ENCODE measurements at places on chromosomes 7 and 10.
A peak's percentile ranks its signal among the peaks of the same experiment; 100 is the strongest.

DNA sequence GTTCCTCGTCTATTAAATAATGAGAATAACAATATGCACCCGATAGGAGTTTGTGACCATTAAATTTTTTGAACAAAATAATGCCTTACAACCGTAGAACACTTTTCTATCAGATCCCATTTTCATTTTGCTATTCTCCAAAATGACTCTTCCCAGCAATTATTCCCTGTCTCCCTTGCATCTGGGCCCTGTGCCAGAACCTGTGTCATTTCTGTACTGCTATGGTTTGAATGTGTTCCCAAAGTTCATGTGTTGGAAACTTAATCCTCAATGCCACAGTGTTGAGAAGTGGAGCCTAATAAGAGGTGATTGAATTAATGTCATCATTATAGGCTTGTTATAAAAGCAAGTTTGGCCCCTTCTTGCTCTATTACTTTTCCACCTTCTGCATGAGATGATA is 33.2 kb upstream of the SMNDC1 start:
- DNase-seq, result peak; percentile 77

GRCh38 chr10:104096692-104097091 is 11.0 kb upstream of the COL17A1 start:
- DNase-seq, result no peak

GRCh38 chr10:5442990-5443370 is 30.6 kb downstream of the NET1 start:
- DNase-seq, result no peak

- no peak for DNase-seq
Observed at GRCh38 chr7:22618528-22618927, 108.5 kb upstream of the IL6 start.

DNA sequence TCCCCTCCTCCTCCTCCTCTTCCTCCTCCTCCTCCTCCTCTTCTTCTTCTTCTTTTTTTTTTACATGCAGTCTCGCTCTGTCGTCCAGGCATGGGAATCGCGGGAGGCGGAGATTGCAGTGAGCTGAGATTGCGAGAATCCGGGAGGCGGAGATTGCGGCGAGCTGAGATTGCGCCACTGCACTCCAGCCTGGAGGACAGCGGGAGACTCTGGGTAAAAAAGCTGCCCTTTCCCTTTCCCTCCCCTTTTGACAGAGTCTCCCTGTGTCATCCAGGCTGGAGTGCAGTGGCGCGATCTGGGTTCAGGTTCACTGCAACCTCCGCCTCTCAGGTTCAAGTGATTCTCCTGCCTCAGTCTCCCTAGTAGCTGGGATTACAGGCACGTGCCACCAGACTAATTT is 168.1 kb upstream of the MALRD1 start:
- no peak for DNase-seq

- DNase-seq, result no peak
Observed at GRCh38 chr10:31390804-31391203, 71.8 kb downstream of the ZEB1 start.

DNA sequence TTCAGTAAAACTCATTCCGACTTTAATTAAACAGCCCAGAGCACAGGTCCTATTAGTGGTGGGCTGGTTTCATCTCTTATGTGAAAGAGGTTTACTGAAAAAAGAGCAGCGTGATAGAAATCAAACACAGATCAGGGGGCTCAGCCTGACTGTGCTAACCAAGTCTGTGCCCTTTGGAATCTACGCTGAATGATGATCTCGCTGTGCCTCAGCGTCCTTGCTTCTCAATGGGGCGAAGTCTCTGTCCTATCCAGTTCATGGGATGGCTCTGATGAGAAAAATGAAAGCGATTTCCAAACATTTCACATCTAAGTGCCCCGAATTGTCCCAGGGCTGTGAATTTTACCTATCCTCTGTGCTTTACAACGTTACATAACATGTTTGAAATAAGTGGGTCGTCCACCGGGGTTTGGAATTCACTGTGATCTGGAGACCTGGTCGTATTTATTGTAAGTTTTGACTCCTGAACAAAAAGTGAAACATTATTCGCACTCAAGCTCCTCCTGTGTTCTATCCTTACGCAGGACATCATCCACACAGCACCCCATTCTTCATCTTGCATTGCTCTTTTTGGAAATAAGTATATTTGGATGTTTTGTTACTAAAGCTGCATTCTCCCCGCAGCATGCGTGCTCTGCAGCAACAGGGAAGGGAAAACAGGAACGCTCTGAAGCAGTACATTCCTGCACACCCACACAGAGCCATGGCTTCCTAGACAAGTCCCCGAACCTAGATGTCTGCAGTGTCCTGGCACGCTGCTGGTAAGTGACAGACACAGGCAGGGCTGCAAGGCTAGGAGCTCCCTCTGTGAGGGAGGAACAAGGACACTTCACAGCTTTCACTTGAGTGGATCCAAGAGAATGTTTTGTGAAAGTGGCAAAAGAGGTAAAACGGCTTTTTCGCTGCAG is 83.5 kb downstream of the SLC37A3 start:
- no peak for DNase-seq

- DNase-seq, result peak; percentile 68
Observed at GRCh38 chr7:6576024-6576866, 1.0 kb upstream of the ZDHHC4 start.

DNA sequence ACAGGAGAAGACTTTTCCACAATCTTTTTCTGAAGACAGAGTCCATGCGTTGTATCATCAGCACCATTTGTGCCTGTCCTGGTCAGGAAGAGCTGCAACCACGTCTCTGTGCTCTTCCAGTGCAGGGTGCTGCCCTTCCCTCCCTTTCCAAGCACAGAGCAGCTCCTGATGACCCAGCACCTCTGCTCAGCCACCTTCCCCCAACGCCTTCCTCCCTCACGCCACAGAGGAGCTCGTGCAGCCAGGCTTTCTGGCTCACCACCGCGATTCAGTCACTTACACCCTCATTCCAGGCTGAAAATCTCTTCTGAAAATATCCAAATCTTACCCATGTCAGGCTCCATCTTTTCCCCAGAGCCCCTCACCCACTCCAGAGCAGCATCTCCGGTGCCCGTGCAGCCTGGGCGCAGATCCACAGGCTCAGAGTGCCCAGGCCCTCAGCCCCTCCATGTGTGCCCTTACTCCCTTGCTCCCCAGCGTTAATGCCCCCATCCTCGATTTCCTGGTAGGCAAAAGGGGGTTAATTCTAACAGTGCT is 181.5 kb downstream of the DIP2C start:
- DNase-seq, result no peak

DNA sequence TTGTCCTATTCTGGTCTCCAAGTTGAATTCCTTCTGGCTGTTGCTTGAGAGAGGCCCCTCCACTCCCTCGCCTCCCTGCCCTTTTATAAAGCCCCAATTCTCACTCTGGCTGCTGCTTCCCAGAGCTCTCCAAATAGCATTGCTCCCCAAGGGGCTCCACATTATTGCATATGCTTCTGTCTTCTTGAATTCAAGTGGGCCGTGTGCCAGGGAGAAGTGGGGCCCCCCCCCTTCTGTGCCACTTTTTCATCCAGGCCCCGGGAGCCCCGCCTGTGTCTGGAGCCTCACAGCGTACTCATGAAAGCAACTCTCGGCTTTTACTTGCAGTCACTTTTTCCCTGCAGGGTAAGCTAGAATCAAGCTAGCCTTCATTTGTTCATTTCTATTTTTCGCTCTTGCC is 265.1 kb downstream of the CCSER2 start:
- DNase-seq, result no peak

- DNase-seq, result no peak
Observed at GRCh38 chr7:130993671-130994365, 259.8 kb upstream of the KLF14 start.

DNA sequence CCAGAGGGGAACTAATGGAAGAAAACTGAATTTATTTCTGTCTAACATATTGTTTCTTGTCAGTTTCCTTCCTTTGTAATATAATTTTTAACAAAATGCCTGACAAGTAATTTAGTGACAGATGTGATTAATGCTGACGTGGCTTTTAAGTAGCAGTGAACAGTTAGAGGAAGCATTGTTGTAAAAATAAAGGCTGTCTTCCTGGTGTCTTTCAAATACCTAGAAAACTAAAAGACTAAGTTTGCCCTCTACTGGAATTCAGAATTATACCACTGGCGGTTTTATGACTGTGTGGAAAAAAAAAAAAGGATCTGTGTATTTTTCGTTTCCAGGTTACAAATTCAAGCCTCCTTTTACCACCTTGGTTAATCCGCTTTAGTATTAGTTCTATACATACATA is 217.1 kb upstream of the DPP6 start:
- DNase-seq, result no peak

DNA sequence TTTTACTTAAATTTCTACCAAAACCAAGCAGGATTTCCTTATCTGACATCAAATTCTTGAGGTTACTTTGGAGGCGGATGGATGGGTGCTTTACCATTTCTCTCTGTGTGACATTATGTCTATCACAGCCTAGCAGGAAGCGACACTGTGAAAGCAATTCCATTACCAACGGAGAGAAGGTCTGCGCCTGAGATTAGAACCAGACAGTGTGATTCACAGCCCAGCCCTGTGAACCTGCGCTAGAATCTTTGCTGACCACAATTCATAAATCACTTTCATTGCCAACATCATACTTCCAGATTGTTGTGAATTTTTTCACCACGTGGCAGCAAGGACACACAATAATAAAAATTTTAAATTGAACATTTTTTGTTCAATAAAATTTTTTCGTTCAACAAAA is 126.5 kb downstream of the CUBN start:
- peak; percentile 91 for DNase-seq

DNA sequence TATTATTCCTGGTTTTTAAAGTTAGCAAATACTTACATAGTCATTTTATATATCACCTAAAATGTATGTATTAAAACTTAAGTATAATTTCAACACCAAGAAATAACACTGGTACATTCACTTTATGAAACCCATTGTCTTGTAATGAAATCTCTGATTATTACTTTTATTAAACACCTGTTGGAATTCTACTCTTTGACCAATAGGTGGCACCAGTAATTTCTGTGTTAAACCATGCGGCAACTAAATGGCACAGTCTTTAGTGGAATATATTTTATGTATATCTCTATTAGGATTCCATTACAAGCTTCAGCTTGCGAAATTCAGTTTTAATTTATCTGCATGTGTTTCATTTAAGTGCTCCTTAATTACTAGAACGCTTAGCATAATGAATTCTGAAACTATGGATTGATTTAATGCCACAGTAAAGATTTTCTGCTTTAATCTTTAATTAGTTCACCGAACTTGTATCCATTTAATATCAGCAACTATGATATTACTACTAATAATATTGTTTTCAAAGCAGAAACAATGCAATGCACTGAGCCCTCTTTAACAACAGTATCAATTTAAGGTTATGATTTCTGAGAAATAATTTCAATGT is 181.3 kb downstream of the MAGI2 start:
- DNase-seq, result peak; percentile 70

DNA sequence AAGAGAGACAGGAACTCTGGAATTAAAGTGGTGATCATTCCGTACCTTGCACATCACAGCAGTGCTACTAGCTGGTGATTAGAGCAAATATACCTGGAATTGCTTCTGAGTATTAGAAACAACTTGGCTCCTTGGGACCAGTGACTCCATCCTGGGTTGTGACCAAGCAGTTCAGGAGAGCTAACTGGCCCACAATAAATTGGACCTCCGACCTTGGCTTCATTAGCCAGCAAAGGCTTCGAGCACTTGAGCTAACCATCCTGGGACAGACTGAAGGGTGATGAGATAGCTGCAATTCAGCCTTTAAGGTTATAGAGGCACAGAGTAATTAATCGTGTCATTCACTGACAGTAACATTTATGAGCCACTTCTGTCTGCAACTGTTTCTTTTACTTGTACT is 287.8 kb downstream of the INHBA start:
- DNase-seq, result no peak

DNA sequence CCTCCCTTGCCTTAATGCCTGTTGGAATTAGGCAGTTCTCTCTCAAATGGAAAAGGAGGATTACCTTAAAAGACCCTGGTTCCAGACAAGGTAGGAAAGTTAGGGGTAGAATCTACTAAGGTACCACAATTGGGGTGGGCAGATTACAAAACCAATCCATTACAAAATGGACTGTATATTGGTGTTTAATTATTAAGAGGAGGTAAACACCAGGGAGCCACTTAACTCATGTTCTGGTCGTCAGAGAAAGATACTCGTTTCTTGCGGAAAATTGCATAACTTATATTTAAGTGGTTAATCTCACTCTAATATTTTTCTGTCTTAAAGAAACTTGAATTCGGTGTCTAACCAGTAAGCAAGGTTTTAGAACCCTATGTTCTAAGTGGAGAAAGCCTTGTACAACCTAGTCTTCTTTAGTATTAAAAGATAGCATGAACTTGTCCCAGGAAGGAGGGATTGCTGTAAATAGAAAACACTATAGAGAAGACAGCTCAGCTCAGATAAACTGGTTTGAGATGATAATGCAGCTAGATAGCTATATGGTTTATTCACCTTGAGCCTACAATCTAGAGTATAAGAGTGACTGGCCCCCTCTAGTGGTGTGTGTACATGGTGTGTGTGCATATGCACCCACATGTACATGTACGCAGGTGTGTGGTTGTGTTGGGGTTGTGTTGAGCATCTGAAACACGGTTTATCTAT is 58.0 kb upstream of the STRIP2 start:
- DNase-seq, result peak; percentile 44

GRCh38 chr7:113267271-113267670 is 148.9 kb upstream of the SMIM30 start:
- peak; percentile 58 for DNase-seq

DNA sequence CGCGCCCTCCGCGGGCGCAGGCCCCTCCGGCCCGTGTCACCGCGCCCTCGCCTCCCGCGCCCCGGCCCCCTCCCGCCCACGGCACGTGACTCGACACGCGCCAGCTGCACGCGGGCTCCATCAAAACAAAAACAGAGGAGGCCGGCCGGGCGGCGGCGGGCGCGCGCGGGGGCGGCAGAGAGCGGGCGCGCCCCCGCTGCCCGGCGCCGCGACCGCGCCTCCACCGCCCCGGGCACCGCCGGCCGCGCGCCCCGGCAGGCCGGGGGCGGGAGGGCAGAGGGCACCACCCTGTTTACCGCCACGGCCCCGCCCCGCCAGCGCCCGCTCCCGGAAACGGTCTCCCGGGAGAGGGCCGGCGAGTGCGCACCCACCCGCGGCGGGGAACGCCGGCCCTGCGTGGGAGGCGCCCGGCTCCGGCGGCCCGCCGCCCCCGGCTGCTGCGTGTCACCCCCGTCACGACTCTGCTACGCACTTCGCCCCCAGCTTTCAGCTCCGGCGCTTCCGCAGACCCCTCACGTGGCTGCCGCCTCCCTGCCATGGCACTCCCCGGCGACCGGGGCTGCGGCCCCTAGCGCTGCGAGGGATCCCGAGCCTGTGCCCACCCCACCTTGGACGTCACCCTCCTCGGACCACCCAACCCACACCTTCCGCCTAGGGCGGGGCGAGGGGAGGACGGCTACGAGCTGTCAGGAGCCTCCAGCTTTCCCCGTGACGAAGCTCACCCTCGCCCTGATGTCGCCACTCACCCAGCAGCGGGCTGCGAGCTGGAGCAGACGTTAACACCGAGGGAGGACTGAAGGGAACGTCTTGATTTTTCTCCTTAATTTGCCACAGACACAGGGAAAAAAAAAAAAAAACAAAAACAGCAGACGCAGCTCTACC is 221.6 kb upstream of the MKLN1 start:
- peak; percentile 74 for DNase-seq

- DNase-seq, result peak; percentile 25
Observed at GRCh38 chr7:127504715-127505114, 80.7 kb downstream of the GCC1 start.

Data from M059J (cell line).